GM23338 (cell line): ENCODE measurements at places on chromosomes 4 and X. TPM values are rescaled to one million over a fixed set of nuclear protein-coding genes. Genes with fewer than 3 reads are reported as not detected.

The DSPP gene
- not detected in 2 replicates for total RNA-seq

DNA sequence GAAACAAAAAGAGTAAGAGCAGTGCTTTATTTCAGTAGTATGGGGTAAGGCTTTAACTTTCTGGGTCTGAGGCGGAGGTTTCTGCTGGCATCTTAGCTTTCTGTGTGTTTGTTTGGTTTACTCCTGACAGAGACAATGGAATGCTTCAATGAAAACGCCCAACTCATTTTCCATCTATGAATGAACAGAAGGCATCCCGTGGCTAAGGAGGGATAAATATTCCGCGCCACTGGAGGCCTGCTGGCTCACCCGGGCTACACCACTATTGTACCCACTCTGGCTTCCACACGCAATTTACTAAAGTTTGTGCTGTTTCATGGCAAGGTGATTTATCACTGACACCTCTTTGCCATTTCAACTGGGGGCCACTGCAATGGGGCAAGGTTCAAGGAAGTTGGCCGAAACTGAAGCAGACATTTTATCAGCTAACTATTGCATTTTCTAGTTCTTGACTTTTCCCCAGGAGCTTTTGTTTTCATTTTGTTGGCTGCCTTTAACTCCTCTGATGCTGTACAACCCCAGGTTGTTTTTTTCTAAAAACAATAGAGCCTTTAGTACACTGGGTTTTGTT lies 32.8 kb upstream of the PPARGC1A start:
- H3K4me3 ChIP-seq = no peak overlapping the region
- no peak for DNase-seq
- no peak overlapping the region for H3K27ac ChIP-seq
- H3K36me3 ChIP-seq = no peaks in the 10 kb centered on the region
- H3K27me3 ChIP-seq = no peaks in the 10 kb centered on the region

The MAGEA2B gene
- 0.42 and 4.5 TPM in 2 replicates for total RNA-seq

DNA sequence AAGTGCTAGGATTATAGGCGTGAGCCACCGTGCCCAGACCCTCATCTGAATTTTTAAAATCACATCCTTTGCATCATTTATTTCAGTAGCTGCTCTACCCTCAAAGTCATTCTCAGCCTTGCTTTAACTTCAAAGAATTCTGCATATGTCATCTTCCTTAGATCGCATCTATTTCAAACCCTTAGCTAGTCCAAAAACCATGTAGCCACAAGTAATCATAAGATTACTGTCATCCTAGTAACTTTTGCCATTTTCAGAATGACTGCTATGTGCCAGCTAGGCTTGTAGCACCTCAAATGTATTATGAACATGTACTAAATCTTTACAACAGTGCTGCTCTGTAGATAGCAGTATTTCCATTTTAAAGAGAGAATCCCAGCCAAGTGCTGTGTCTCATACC lies 45.5 kb upstream of the KLF3 start:
- H3K27me3 ChIP-seq = no peaks in the 10 kb centered on the region
- no peaks in the 10 kb centered on the region for H3K4me1 ChIP-seq
- H3K36me3 ChIP-seq = no peaks in the 10 kb centered on the region
- no peak overlapping the region for H3K4me3 ChIP-seq

DNA sequence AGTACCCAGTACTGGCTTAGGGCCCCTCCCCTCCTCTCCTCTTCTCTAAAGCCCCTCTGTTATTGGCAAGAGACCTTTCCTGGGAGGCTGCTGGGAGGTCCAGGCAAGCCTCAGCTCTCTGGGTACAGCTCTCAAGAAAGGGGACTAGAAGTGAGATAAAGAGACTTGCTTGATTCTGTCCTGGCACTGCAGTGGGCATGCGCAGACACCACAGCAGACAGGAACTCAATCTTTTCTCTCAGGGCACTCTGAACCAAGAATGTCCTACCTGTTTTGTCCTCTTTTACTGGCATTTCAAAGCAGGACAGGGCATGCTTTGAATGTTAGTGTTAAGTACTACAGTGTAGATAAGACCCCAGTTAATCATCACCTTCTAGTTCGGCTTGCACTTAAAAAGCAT lies 74.9 kb downstream of the NYX start:
- no peak overlapping the region for H3K27ac ChIP-seq
- no peaks in the 10 kb centered on the region for H3K36me3 ChIP-seq
- H3K27me3 ChIP-seq = no peaks in the 10 kb centered on the region
- no peak overlapping the region for H3K4me3 ChIP-seq
- peaks cover 3% of the 10 kb centered on the region; the same call in 1 of the 2 replicates for H3K4me1 ChIP-seq

- no peak overlapping the region for H3K4me3 ChIP-seq
- H3K27me3 ChIP-seq = no peaks in the 10 kb centered on the region
- H3K27ac ChIP-seq = no peak overlapping the region
- H3K36me3 ChIP-seq = no peaks in the 10 kb centered on the region
- no peaks in the 10 kb centered on the region for H3K4me1 ChIP-seq
- DNase-seq = peak; percentile 89
These were observed 51.5 kb upstream of the TRPC3 start for GRCh38 chr4:122003335-122003734.

DNA sequence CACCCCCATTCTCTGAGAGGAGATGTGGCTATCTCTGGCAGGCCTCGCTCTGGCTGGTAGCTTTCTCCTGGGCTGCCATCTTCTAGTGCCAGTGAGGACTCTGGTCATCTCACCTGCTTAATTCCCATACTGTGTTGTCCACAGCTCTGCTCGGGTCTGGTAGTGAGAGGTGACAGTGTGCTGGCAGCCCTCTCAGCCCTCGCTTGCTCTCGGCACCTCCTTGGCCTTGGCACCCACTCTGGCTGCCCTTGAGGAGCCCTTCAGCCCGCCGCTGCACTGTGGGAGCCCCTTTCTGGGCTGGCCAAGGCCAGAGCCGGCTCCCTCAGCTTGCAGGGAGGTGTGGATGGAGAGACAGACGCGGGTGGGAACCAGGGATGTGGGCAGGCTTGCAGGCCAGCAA lies 52.7 kb downstream of the CPLX1 start:
- no peak for DNase-seq
- H3K27ac ChIP-seq = no peak overlapping the region
- no peaks in the 10 kb centered on the region for H3K4me1 ChIP-seq
- H3K36me3 ChIP-seq = peaks cover 24% of the 10 kb centered on the region
- H3K4me3 ChIP-seq = no peak overlapping the region

The GPR50 gene
- 0.59 and 0.62 TPM in 2 replicates for total RNA-seq

The HS6ST2 gene
- total RNA-seq = 3.7 and 4.8 TPM in 2 replicates

The PABPC5 gene
- 3.0 and 3.1 TPM in 2 replicates for total RNA-seq

The GPRASP2 gene
- 18.0 and 22.4 TPM in 2 replicates for total RNA-seq

DNA sequence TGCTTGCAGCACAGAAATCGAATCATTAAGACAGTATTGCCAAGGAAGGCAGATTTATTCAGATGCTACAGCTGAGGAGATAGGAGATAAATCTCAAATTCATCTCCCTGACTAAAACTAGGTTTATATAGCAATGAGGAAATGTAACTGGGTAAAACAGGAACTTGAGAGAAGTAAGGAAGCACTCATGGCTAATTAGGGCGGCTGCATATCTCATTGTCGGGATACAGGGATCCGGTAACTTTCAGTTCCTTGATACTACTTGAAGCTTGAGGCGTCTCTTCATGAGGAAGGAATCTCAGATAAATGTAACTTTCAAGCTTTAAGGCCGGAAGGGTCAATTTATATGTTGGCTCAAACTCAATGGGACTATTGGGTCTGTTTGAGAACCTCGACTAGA lies 129.2 kb upstream of the WDR1 start:
- no peaks in the 10 kb centered on the region for H3K27me3 ChIP-seq
- H3K4me3 ChIP-seq = no peak overlapping the region
- H3K36me3 ChIP-seq = no peaks in the 10 kb centered on the region
- DNase-seq = no peak
- no peak overlapping the region for H3K27ac ChIP-seq

- DNase-seq = no peak
- no peak overlapping the region for H3K4me3 ChIP-seq
- no peaks in the 10 kb centered on the region for H3K27me3 ChIP-seq
- no peaks in the 10 kb centered on the region for H3K36me3 ChIP-seq
- H3K27ac ChIP-seq = no peak overlapping the region
- H3K4me1 ChIP-seq = no peaks in the 10 kb centered on the region
These were observed 218.7 kb upstream of the SPOCK3 start for GRCh38 chr4:167452922-167453430.

- H3K4me3 ChIP-seq = no peak overlapping the region
- peak overlapping the region; percentile 89 for H3K27ac ChIP-seq
- peaks cover 26% of the 10 kb centered on the region for H3K4me1 ChIP-seq
- DNase-seq = no peak
These were observed 50.6 kb downstream of the JADE1 start for GRCh38 chr4:128859887-128860677.

DNA sequence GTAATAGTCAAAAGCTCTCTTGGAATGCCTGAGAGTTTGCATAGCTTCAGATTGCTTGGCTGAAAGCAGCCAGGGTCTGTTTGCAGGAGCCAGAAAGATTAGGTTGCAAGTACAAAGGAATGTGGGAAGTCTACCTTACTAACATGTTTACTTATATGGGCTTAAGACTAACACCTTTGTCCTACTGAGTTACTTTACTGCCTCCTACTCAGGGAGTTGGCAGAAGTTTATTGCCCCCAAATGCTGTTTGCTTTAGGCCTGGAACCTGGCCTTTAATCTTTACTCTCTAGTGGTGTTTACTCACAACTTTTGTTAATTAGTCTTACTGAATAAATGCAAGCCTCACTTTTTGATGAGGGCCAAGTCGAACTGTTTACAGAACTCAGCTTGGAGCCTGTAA lies 219.4 kb upstream of the ZC4H2 start:
- no peak overlapping the region for H3K27ac ChIP-seq
- no peaks in the 10 kb centered on the region for H3K27me3 ChIP-seq
- no peaks in the 10 kb centered on the region for H3K36me3 ChIP-seq

The CXorf49B gene
- not detected in 2 replicates for total RNA-seq
